ENCODE measurements at places on chromosomes 12 and 14. TPM values are rescaled to one million over a fixed set of nuclear protein-coding genes. Genes with fewer than 3 reads are reported as not detected.

Gene ACSM4
- total RNA-seq: 13.9 TPM

Gene PTPRR
- 0.27 TPM for total RNA-seq

Gene RDH12
- not detected for total RNA-seq

GRCh38 chr14:31954991-31955390 is 122.1 kb upstream of the ARHGAP5 start:
- H3K27me3 ChIP-seq: no peaks in the 10 kb centered on the region
- no peaks in the 10 kb centered on the region for H3K36me3 ChIP-seq
- H3K4me1 ChIP-seq: peaks cover 9% of the 10 kb centered on the region
- H3K27ac ChIP-seq: no peak overlapping the region

DNA sequence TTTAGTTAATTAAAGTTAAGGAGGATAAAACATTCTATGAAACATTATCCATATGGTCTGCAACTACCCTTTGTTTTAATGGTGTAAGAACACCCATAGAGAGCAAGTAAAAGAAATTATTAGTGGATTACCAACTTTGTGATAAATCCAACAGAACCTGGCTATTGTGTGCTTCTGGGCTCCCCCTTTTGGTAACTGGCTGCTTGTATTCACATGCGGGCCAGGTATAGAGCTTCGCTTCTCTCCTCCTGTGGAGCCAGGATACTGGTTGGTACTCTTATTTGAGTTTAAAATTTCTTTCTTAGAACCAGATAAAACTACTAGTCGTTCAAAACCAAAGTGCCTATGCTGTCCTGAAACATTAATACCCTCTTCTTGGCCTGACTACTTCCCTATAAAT is 81.0 kb downstream of the PTPRR start:
- no peaks in the 10 kb centered on the region for H3K27me3 ChIP-seq
- no peak overlapping the region for H3K27ac ChIP-seq
- no peaks in the 10 kb centered on the region for H3K4me1 ChIP-seq
- no peak overlapping the region for H3K4me3 ChIP-seq
- no peaks in the 10 kb centered on the region for H3K36me3 ChIP-seq

DNA sequence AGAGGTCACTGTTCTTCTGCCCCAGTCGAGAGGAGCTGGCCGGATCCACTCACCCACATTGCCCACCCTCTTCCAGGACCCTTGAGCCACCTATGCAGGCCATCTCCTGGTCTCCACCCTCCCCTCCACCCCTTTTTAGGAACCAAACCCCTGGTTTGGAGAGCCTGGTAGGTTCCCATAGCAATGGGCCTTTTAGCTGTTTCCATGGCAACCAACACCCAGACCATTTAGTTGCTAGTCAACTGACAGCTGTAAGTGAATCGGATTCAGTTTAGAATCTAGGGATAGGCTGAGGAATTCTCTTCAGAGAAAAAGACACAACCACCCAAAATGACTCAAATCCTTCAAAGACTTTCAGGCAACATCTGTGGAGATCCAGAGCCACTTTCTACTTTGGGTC is 16.5 kb downstream of the NPC2 start:
- peaks cover 9% of the 10 kb centered on the region for H3K4me1 ChIP-seq
- H3K27ac ChIP-seq: no peak overlapping the region
- DNase-seq: no peak
- H3K36me3 ChIP-seq: peaks cover 95% of the 10 kb centered on the region

- H3K4me3 ChIP-seq: peak overlapping the region; percentile 5
- H3K27ac ChIP-seq: no peak overlapping the region
- H3K36me3 ChIP-seq: no peaks in the 10 kb centered on the region
- H3K4me1 ChIP-seq: peaks cover 25% of the 10 kb centered on the region
Observed at GRCh38 chr12:105433804-105434203, 103.3 kb downstream of the C12orf75 start.

GRCh38 chr14:75732888-75733287 is 71.8 kb downstream of the TTLL5 start:
- H3K36me3 ChIP-seq: peaks cover 58% of the 10 kb centered on the region
- H3K4me3 ChIP-seq: no peak overlapping the region
- DNase-seq: no peak
- no peak overlapping the region for H3K27ac ChIP-seq

DNA sequence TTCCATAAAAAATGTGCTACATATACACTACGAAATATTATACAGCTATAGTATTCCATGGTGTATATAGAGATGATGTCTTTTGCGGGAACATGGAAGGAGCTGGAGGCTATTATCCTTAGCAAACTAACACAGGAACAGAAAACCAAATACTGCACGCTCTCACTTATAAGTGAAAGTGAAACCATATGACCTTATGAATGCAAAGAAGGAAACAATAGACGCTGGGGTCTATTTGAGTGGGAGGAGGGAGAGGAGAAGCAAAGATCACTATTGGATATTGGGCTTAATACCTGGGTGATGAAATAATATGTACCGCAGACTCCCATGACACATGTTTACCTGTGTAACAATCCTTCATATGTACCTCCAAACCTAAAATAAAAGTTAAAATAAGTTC is 142.8 kb downstream of the LRFN5 start:
- H3K4me1 ChIP-seq: no peaks in the 10 kb centered on the region
- no peaks in the 10 kb centered on the region for H3K27me3 ChIP-seq
- no peaks in the 10 kb centered on the region for H3K36me3 ChIP-seq
- H3K27ac ChIP-seq: no peak overlapping the region
- H3K4me3 ChIP-seq: no peak overlapping the region
- DNase-seq: no peak
